ENCODE measurements at places on chromosomes 11 and 22.

GRCh38 chr11:57527056-57527631 is 3.4 kb downstream of the TIMM10 start:
- peak; percentile 72 for DNase-seq

GRCh38 chr11:2870460-2870859 is 15.1 kb downstream of the CDKN1C start:
- DNase-seq, result no peak

GRCh38 chr22:33921525-33922348 is 1.5 kb upstream of the LARGE1 start:
- peak; percentile 92 for DNase-seq

- DNase-seq, result no peak
These were observed 150.9 kb upstream of the E2F8 start for GRCh38 chr11:19391652-19392051.

DNA sequence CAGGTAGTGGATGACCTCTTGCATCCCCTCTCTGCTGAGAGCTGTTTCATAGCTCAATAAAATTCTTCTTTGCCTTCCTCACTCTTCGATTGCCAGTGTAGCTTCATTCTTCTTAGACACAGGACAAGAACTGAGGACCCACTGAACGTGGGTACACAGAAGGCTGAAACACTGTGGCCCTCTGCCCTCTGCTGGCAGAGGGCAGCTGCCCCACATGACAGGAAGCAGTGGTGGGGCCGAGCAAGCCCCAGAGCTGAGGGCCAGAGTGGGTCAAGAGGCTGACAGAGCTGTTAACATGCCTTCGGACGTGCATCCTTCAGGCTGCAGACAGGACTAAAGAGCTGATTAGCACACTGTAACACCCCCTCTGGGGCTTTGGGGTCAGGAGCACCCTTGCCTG is 15.6 kb downstream of the SMC1B start:
- DNase-seq, result no peak

Data from kidney (tissue), 22 donors.